Frontal cortex (tissue), 4 donors: ENCODE measurements at places on chromosomes 12 and 14. TPM values are rescaled to one million over a fixed set of nuclear protein-coding genes. Genes with fewer than 3 reads are reported as not detected.

Gene GLS2
- 4.1 TPM for total RNA-seq

Gene SELPLG
- 1.2 TPM for total RNA-seq

Gene FGD4
- 81.9 TPM for total RNA-seq

Gene SYNE2
- 109 TPM for total RNA-seq

Gene CLEC1B
- total RNA-seq, result not detected

Gene FSCB
- not detected for total RNA-seq

Gene TPH2
- total RNA-seq, result under 0.01 TPM

Gene GPRC5A
- total RNA-seq, result under 0.01 TPM

Gene VRTN
- not detected for total RNA-seq

Gene KRT2
- total RNA-seq, result not detected

Gene LMNTD1
- total RNA-seq, result 1.2 TPM

Gene KITLG
- 56.3 TPM for total RNA-seq

Gene COL2A1
- 0.82 TPM for total RNA-seq

Gene CLECL1
- not detected for total RNA-seq

Gene TPPP2
- total RNA-seq, result not detected

Gene DYNC1H1
- total RNA-seq, result 565 TPM

GRCh38 chr14:74636424-74637177 is 24.6 kb upstream of the LTBP2 start:
- no peak for DNase-seq

DNA sequence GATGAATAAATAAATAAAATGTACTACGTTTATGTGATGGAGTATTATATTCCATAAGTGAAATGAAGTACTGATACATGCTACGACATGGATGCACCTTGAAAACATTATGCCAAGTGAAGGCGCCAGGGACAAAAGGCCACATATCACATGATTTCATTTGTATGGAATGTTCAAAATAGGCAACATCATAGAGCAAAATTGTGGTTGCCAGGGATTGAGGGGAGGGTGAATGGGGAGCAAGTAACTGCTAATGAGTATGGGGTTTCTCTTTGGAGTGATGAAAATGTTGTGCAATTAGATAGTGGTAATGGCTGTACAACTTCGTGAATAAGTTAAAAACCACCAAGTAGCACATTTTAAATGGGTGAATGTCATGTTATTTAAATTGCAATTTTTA is 132.8 kb downstream of the SLC38A4 start:
- no peak for DNase-seq

DNA sequence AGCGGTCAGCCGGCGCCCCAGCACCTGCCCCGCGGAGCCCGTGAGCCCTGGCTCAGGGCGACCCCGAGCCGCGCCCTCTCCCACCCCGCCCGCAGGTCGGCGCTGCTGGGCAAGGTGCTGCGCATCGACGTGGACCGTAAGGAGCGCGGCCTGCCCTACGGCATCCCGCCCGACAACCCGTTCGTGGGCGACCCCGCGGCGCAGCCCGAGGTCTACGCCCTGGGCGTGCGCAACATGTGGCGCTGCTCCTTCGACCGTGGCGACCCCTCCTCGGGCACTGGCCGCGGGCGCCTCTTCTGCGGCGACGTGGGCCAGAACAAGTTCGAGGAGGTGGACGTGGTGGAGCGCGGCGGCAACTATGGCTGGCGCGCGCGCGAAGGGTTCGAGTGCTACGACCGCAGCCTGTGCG is 14.4 kb downstream of the HHIPL1 start:
- DNase-seq, result no peak

GRCh38 chr14:28102001-28102400 is 664.6 kb upstream of the FOXG1 start:
- DNase-seq, result no peak

DNA sequence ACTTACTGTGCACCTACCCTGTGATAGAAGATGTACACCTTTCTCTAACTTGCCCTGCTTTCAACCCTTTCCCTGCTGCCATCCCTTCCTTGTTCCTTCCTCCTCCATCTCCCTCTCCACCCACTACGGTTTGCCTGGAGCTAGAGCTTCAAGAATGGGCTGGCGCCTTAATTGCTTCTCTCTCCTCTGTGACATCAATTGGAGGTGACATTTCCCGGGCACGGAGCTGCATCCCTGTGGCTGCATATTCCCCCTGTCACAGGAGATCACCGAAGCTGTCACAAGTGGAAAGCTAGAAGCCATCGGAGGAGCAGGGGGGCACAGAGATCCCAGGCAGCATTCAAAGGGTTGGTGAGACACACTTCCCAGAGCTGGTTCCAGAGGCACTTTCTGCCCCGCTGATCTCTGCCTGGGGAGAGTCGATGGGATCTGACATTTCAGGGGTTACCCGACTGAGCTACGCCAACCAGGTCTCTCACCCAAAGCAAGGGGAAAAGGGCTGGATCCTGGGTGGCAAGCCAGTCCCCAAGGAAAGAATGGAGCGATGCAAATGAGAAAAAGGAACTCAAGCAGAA is 604.9 kb downstream of the MED13L start:
- no peak for DNase-seq

DNA sequence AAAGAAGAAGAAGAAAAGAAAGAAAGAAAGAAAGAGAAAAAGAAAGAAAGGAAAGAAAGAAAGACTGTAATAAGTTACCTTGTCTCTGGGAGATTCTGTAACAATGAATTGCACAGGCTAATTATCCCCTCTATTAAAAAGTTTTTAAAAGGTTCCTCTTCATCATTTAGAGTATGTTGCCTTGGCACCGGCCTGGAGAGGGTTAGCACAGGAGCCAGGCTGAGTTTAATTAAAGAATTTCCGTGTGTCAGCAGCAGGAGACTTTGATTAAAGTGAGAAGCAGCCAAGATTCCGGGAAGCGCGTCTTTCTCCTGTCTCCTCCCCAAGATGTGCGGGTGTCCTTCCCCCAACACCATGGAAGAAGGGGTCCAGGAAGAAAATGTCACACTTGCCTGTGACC is 92.8 kb upstream of the ETV6 start:
- DNase-seq, result no peak

DNA sequence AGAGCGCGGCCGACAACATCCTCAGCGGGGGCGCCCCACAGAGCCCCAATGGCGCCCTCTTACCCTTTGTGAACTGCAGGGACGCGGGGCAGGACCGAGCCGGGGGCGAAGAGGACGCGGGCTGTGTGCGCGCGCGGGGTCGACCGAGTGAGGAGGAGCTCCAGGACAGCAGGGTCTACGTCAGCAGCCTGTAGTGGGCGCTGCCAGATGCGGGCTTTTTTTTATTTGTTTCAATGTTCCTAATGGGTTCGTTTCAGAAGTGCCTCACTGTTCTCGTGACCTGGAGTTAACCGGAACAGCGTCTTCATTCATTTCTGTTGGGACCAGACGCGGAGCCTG is 103.8 kb upstream of the FKBP4 start:
- no peak for DNase-seq

DNA sequence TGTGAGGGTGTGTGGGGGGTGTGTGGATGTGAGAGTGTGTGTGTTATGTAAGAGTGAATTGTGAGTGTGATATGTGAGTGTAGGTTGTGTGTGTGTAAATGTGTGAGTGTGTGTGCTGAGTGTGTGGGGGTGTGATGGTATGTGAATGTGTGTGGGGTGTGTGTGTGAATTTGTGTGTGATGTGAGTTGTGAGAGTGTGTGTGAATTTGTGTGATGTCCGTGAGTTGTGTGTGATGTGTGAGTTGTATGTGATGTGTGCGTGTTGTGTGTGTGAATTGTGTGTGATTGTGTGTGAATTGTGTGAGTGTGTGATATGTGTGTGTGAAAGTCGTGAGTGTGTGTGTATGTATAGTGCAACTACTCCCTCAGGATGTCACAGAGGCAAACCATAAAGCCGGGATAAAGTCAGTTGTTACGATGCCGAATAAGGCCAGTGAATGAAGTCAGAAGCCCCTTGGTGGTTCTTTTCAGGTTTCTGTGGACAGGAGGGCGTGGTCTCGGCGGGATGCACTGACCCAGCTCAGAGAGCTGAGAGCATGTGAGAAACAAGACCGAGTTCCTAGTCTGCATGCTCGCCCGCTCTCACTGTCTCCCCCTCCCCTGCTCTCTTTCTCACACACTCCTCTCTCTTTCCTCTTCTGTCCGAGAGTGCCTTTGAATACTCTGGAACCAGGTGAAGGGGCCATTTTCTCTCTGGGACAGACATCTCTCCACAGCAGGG is 71.8 kb upstream of the MAX start:
- no peak for DNase-seq

GRCh38 chr14:23137813-23138535 is 18.9 kb upstream of the CEBPE start:
- no peak for DNase-seq

- DNase-seq, result no peak
These were observed 10.1 kb downstream of the LRTM2 start for GRCh38 chr12:1830401-1830845.

DNA sequence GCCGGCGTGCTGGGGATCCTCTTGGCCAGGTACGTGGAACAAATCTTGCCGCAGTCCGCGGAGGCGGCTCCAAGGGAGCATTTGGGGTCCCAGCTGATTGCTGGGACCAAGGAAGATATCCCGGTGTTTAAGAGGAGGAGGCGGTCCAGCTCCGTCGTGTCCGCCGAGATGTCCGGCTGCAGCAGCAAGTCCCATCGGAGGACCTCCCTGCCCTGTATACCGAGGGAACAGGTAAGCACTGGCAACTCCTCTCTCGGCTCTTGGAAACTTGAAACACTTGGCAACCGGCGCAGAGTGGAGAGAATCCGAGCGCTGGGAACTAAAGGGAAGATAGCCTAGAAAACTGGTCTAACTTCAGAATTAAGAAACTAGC is 1.7 kb downstream of the PDE3A start:
- no peak for DNase-seq

- DNase-seq, result no peak
These were observed 42.8 kb downstream of the ZC3H14 start for GRCh38 chr14:88605594-88605993.

DNA sequence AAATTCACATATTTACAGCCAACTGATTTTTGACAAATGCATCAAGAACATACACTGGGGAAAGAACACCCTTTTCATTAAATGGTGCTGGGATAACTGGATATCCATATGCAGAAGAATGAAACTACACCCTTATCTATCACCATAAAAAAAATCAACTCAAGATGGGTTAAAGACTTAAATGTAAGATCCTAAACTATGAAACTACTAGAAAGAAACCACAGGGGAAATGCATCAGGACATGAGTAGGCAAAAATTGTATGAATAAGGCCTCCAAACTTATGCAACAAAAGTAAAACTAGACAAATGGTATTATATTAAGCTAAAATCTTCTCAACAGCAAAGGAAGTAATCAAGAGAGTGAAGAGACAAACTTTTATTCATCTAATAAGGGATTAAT is 242.6 kb downstream of the CPNE8 start:
- no peak for DNase-seq

DNA sequence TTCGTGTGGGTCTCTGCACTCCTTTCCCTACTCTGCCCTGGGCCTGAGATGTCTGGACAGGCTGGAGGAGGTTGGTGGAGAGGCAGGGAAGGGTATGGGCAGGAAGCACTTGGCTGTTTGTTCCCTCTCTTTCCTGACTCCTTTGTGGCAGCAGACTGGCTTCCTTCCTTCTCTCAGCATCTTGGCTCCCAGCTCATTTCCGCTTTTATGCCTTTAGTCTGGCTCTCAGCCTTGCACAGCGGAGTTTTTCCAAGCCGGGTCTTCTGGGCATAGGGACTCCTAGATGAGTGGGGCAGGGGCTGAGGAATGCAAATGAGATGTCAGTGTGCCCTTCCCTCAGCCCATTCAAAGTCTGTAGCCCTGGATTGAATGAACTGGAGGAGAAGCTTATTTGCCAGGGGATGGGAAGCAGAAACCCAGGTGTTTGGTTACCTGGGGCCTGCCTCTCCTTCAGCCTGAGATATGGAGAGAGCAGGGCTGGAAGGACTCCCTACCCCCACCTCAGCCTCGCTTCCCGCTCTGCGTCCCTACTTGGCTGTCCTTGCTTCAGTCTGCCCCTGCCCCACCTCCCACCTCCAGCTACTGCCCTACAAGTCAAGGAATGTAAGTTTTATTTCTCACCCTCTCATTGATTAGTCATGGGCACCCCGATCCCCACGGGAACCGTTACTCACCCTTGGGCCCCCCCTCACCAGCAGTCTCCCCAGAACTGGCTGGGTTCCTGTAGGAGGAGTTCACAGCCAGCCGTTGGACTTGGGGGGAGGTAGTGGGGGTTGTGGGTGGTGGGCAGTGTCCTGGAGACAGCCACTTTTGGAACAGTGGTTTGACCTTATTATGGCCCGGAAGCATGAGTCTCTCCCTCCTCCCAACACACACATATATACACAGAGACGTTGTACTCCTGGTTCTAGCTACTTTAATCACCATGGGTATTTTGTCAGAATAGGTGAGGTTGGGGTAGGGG is 9.3 kb upstream of the ITGA5 start:
- DNase-seq, result no peak

- DNase-seq, result no peak
These were observed 28.0 kb upstream of the ADIPOR2 start for GRCh38 chr12:1662761-1663439.

GRCh38 chr14:23060536-23061260 is 3.4 kb upstream of the CDH24 start:
- no peak for DNase-seq

DNA sequence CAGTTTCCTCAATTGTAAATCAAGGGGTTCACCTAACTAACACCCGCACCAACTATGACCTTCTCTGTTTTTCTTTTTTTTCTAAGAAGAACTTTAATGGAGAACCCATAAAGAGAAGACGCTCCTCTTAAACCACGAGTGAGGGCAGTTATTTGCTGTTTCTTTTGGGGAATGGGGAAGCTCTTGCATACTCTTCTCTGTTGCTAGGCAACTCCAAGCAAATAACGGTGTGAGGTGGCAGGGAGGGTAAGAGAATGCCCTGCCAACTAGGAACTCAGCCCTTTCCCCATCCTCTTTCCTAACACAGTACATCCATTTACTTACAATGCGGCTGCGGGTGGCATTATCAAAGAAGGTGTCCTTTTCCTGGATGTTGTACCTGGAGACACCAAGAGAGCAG is 114.9 kb downstream of the ANO2 start:
- DNase-seq, result no peak

GRCh38 chr14:37232907-37233481 is 35.3 kb downstream of the MIPOL1 start:
- DNase-seq, result peak; percentile 7

- DNase-seq, result no peak
These were observed 659 bp downstream of the TRAFD1 start for GRCh38 chr12:112126000-112126438.

GRCh38 chr12:8590842-8591545 is 21.7 kb downstream of the AICDA start:
- no peak for DNase-seq

DNA sequence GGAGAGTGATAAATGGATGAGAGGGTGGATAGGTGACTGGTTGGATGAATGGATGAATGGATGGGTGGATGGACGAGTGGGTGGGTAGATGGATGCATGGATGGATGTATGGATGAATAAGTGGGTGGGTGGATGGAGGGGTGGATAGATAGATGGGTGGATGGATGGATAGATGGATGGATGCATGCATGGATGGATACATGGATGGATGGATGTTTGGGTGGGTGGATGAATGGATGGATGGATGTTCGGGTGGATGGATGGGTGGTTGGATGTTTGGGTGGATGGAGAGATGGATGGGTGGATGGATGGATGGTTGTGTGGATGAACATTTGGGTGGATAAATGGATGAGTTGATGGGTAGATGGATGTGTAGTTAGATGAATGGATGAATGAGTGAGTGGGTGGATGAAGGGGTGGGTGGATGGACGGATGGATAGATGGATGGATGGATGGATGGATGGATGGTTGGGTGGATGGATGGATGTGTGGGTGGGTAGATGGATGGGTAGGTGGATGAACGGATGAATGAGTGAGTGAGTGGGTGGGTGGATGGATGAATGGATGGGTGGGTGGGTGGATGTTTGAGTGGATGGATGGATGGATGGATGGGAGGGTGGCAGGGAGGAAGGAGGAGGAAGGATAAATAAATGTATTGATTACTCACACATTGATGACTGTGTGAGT is 9.7 kb upstream of the TMEM179 start:
- DNase-seq, result no peak
